Fibroblast of pulmonary artery (primary cell): ENCODE measurements at places on chromosomes 1 and 21.

DNA sequence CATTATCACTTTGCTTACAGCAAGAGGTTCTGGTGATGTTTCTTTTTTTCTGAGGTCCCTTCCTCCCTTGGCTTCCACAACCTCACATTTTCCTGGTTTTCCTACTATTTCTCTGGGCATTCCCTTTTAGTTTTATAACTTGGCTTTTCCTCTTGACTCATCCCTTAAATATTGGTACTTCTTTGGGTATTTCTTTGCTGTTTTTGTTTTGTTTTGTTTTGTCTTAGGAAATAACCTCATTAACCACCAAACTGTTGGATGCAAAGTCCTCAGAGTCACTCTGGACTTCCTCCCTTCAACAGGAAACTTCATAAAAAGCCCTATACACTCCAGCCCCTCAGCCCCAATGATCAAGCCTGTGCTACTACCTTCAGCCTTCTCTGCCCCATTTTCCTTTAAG lies 211.1 kb downstream of the DUSP10 start:
- DNase-seq: no peak

- no peak for DNase-seq
Observed at GRCh38 chr1:116099919-116100318, 11.3 kb upstream of the MAB21L3 start.

DNA sequence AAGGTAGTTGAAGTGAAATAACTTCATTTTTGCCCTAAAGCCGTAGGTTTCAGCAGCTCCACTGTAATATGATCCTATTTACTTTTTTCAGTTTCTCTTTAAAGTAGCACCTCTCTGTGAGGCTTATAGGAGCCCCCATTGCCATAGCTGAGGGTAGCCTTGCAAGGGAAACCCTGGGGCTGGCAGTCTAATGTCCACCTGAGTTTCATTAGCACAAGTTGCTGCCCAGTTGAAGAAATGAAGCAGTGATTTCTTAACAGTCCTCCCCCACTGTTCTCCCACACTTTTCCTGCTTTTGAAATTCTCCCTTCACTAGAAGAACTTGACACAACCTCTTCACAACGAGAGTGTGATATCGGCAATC lies 1.5 kb downstream of the HMCN1 start:
- DNase-seq: peak; percentile 27

- no peak for DNase-seq
Observed at GRCh38 chr21:46471514-46471913, 12.8 kb downstream of the DIP2A start.

DNA sequence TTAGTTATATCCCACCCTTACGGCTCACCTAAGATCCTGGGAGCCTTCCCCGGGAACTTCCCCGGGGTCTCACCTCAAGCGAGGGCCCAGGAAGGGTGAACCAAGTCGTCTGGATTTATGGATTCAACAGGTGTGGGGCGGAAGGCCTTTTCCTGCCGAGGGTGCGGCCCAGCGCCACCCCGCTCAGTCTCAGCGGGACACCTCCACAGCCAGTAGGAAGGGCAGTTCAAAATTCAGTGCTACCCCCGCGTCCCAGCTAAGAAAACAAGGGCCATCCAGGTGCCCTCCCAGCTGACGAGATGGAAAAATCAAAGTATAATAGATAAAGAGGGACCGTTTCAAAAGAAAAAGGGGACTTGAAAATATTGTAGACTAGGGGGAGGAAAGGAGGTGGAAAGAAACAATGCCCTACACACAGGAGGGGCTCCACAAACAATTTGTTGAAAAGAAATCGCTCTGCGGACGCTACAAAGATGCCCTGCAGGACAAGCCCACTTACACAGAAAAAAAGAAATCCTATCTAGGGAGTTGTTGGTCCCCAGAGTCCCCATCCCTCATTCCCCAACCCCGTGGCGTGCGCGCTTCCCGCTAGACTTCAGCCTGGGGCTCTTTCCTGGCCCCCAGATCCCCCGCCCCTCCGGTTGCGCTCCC lies 1.3 kb downstream of the SLC2A1 start:
- no peak for DNase-seq

DNA sequence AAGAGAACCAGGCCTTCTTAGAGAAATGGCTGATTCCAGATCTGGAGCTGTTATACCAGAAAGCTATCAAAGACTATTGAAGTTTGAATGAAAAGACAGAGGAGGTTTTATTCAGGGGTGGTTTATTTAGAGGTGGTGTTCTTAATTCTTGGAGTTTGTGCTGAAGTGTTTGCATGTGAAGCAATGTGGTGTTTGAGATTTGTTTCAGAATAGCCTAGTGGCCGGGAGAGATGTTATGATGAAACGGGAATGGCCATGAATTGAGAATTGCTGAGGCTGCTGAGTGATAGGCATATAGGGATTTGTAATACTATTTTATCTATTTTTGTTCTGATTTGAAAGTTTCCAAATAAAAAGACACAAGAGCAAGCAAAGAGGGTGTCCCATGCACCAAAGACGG lies 10.5 kb upstream of the SHE start:
- no peak for DNase-seq

DNA sequence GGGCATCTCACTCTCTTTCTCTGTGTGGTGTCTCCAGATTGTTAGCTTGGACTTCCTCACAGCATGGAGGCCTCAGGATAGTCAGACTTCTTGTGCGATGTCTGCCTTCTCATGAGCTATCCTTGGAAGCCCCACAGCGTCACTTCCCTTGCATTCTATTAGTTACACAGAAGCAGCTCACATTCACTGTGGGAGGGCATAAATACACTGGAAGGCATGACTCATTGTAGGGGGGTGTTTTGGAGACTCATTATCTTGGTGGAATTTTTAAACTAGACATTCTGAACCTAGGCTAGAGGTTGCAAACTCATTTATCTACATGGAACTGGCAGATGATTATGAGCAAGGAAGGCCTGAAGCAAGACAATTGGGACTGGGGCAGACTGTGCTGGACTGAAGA lies 21.4 kb upstream of the FASLG start:
- DNase-seq: peak; percentile 82

DNA sequence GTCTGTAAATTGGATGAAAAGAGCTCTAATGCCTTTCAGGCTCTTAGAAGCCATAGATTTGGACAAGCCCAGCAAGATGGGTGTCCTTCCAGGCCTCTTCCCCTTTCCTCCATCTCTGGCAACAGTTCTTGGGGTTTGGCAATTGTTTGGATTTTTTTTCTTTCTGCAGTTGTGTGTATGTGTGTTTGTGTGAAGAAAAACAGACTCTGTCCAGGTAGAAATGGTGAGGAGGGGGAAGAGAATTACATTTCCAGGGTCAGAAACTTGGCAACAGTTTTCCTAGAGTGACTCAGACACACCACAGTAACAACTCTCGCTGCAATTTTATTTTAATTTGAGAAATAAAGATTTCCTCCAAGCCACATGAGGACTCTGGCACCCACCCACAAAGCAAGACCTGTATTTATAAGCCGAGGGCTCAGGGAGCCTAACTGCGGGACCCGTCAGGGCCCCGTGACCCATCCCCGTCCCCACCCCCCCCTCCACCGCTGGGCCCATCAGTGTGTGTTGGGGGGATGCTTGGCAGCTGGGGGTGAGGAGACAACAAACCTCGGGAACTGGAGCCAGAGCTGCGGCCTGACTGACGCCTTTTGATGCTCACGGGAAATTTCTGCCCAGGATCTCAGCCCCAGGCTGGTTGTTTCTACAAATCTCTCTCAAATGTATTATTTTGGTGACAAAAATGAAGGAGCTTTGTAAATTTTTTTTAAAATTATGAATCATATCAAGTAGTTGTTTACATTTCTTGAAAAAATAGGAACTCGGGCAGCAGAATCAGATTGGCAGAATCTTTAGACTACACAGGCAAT lies 4.4 kb downstream of the TMEM200B start:
- DNase-seq: no peak
